ENCODE measurements at places on chromosomes 4 and X.

GRCh38 chr4:165874791-165875371 lies 1.8 kb downstream of the TLL1 start:
- no peak for DNase-seq

DNA sequence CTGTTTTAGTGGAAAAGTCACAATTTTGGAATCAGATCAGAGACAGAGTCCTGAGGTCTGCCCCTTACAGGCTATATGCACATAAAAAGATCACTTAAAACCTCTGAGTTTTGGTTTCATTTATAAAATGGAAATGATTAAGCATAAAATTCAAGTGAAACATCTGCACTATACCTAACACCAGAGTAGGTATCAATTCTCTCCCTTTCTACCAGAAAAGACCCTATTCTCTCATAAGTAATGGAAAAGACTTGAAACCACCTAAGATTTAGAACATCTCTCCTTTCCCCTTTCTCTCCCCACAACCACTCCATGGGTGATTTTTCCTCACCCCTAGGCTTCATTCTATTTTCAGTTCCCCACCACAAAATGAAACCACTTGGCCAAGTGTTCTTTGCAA lies 907 bp downstream of the LHFPL1 start:
- DNase-seq: no peak

DNA sequence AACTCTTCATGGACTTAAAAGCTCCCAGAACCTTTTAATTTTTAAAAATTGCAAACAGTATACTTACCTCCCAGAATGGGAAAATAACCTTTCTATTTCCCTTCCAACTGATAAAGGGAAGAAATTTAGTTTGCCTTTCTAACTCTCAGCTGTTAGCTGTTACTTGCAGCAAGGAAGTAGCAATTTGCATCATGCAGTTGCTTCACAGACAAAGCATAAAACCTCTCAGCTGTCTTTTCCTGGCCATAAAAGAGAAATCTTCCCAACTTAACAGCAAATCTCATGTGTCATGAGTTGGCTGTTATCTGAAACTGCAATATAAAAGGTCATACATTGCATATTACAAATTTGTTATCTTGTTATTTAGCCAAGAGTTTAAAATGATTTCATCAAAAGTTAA lies 18.4 kb downstream of the C4orf17 start:
- no peak for DNase-seq

DNA sequence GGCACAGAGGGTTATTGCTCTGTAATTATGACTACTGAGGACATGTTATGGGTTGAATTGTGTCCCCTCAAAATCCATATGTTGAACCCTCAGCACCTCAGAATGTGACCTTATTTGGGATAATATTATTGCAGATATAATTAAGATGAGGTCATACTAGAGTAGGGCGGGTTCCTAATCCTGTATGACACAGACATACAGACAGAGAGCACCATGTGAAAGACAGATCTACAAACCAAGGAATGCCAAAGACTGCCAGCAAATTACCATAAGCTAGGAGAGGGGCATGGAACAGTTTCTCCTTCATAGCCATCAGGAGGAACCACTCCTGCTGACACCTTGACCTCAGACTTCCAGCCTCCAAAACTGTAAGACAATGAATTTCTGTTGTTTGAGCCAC lies 115.2 kb upstream of the OTUD4 start:
- no peak for DNase-seq

DNA sequence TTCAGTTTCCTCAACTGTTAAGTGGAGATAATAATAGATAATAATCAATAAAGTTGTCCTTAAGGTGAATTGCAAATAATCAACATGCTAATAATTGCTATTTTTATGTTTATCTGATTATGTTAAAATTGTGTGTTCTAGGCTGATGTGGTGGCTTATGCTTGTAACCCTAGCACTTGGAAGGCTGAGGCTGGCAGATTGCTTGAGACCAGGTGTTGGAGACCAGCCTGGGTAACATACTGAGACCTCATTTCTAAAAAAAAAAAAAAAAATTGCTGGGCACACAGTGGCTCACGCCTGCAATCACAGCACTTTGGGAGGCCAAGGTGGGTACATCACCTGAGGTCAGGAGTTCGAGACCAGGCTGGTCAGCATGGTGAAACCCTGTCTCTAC lies 175.2 kb downstream of the GC start:
- DNase-seq: no peak

DNA sequence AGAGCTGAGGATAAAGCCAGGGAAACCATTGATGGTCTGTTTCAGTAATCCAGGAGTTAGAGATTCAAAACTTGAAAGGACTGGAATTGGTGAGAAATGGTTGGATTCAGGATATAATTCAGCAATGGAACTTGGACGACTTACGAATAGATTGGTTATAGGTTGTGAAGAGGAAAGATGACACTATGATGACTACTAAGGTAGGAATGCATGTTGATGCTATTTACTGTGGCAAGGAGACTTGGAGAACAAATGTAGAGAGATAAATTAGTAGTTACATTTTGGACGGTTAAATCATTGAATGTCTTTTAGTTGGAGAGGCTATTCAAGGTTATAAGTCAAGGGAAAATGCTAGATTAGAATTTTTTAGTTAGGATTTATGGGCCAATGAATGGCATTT lies 365.4 kb upstream of the TECRL start:
- no peak for DNase-seq

DNA sequence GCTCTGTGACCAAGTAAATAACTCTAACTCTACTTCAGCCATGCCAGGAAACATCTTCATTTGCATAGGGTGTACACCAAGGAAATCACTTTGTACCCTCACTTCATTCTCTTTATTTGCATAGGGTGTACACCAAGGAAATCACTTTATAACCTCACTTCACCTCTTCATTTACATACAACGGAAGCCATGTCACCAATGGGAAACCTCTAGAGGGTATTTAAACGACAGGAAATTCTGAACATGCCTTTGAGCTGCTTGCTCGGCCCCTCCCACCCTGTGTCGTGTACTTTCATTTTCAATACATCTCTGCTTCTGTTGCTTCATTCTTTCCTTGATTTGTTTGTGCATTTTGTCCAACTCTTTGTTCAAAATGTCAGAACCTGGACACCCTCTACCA lies 848.1 kb upstream of the FRG1 start:
- no peak for DNase-seq

- no peak for DNase-seq
Observed at GRCh38 chrX:77743720-77744119, 42.3 kb downstream of the ATRX start.

Data from stimulated activated CD4-positive, alpha-beta T cell treated with anti-CD3 and anti-CD28 coated beads, Interleukin-4, amount 100 ng/mL, for 1 hour (primary cell).